CD4-positive, alpha-beta T cell treated with Interleukin-17A for 1 hour (primary cell): ENCODE measurements at places on chromosomes 1 and 21.

DNA sequence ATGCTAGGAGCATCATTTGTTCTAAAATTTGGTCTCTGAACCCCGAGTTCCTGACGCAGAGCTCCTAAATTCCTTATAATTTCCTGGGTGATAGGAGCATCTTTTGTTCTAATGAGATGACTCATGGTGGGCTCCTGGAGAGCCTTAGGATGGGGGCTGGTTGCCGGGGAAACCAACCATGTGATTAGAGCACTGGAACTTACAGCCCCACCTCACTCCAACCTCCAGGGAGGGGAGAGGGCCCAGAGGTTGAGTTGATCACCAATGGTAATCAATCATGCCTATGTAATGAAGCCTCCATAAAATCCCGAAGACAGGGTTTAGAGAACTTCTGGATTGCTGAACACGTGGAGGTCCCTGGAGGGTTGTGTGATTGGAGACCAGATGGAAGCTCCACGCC is 7.7 kb downstream of the SHISAL2A start:
- DNase-seq: no peak

DNA sequence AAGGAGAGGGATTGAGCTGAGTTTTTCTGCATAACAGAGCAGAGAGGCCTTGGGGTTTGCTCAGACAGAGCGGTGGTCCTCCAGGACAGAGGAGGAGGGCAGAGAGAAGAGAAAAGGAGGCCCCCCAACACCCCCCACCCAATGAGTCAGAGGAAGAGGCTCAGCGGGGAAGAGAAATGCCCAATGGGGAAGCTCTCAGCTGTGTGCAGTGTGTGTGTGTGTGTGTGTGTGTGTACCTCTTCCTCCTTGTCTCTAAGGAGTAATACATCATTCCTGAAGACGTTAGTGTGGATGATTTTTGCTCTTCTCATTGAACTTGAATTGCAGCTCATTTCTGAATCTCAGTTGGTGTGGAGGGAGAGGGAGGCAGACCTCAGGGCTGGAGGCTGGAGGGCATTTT is 8.7 kb downstream of the TMPRSS3 start:
- DNase-seq: no peak

DNA sequence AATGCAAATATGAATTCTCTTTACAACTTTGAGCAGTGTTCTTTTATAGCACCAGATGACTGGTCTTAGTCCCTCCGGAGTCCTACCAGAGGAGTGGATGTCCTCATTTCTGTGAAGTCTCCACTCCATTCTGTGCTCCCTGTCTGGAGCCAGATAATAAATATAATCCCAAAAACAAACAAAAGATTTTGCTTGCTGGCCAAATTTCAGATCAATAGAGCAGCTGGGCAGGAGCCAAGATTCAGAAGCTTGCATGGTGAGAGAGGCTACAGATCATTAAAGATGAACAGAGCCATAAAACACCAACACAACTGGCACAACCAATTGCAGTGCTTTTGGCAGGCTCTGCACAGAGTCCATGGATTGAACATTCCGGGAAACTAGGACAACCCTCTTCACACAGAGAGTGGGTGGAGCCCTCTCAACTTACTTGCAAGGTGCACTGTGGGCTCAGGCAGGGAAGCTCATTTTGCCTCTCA is 231.5 kb upstream of the SNX7 start:
- DNase-seq: no peak

GRCh38 chr1:1260843-1261560 is 12.7 kb downstream of the UBE2J2 start:
- DNase-seq: peak; percentile 13

GRCh38 chr1:3594706-3595377 is 16.5 kb downstream of the MEGF6 start:
- no peak for DNase-seq

DNA sequence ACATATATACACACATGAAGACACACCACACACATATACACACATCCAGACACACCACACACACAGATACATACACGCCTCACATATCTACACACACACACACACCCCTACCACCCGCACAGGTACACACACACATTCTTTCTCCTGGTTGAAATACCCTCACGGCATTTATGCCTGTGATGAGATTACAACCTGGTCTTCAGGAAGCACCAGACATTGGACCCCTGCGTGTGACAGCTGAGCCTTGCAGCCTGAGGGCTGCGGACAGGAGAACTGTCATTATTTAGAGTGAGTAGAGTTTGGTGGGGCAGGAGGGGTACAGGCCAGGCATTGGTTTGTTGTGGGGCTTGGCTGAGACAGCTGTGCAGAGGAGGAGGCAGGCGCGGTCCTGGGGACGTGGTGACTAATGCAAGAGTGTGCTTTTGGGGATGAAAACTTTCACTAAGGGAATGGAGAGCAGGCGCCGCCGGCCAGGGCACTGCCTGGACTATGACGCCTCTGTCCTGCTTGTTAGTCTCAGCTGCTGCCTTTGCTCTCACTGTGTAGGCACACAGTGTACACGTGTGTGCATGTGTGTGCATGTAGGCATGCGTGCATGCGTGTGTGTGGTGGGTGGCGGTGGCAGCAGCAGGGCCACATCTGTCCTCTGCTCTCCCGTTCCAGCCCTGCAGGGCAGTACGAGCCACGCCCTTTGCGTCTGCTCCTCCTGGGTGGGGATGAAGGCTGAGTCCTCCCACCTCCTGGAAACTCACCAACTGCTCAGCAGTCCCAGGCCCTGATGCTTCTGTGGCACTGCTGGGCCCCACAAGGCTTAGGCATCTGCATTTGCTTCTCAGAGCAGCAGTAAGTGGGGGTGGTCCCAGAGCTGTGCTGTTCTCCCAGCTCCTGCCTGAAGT is 57.6 kb downstream of the SPSB1 start:
- no peak for DNase-seq

DNA sequence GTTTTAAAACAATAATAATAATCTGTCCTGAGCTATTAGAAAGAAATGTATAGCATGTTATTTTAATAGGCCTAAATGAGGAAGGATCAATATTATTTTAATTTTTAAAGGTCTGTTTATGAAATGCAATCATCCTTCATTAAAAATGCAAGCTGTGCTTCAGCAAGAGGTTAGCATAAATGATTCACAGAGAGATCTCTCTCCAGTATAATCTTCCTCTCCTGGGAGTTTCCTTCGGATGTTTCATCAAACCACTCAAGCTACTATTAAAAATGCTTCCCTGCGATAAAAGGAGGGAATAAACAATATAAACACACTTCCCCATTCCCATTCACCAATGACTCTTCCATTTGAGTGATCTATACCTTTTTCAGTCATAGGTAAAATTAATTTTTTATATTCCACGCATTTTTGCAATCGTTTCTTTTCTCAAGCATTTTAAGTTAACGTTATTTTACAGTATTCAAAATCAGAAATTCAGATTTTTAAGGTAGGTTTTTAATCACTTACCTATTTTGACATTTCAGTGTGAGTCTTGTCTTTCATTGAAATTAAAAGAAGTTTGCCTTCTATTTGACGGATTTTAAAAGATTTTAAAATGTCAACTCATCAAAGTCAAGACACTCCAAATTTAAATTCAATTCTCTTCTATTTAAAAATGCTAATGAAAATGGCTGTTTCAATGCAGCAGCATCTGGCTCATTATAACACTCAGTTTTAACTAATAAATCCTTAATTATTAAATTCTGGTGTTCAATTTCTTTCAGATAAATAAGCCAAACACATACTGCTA is 64.3 kb downstream of the RERE start:
- DNase-seq: no peak
